ENCODE measurements at places on chromosomes 3 and 15. TPM values are rescaled to one million over a fixed set of nuclear protein-coding genes. Genes with fewer than 3 reads are reported as not detected.

Gene COL8A1
- not detected for total RNA-seq

Gene TMEM45A
- 3.1 TPM for total RNA-seq

Gene RETNLB
- not detected for total RNA-seq

Gene TUSC7
- total RNA-seq = not detected

Gene SPINK8
- total RNA-seq = not detected

Gene PLSCR2
- total RNA-seq = not detected

Gene SPESP1
- 1.3 TPM for total RNA-seq

Gene FEZF2
- not detected for total RNA-seq

Gene FOXL2NB
- not detected for total RNA-seq

Gene PRSS50
- total RNA-seq = not detected

Gene CHAC1
- total RNA-seq = 31.1 TPM

Gene FNDC3B
- 14.2 TPM for total RNA-seq

Gene C3orf52
- 8.7 TPM for total RNA-seq

Gene SLC30A4
- 1.9 TPM for total RNA-seq

Gene NANOGP8
- not detected for total RNA-seq

Gene COL6A6
- not detected for total RNA-seq

Gene TRIM59
- total RNA-seq = 42.2 TPM

Gene SIN3A
- total RNA-seq = 87.4 TPM

Gene GOLGA6L1
- not detected for total RNA-seq

Gene DLEC1
- total RNA-seq = 0.19 TPM

Gene NPAP1
- not detected for total RNA-seq
